ENCODE measurements at places on chromosomes 7 and 10. TPM values are rescaled to one million over a fixed set of nuclear protein-coding genes. Genes with fewer than 3 reads are reported as not detected.
A peak's percentile ranks its signal among the peaks of the same experiment; 100 is the strongest.

The IFIT1B gene
- total RNA-seq = not detected

DNA sequence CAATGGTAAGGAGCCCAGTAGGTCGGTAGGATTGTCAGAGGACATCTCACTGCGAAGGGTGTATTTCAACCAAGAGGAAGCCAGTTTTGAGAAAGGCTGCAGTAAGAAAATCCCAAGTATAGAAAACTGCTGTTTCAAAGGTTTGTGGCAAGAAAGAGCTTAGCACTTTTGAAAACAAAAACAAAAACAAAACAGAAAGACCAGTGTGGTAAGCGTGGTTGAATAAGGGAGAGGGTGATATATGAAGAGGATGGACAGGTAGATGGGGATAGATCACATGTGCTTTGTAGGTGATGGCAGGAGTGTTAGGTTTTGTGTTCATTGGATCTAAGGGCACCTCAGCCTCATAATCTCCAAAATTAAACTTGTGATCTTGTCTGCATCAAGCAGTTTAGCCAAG, 141.6 kb upstream of the WNT16 start:
- DNase-seq = no peak

GRCh38 chr10:110279407-110279986, 25.2 kb downstream of the SMNDC1 start:
- peak; percentile 57 for DNase-seq

GRCh38 chr10:63770523-63770922, 249.3 kb downstream of the REEP3 start:
- no peak for DNase-seq

DNA sequence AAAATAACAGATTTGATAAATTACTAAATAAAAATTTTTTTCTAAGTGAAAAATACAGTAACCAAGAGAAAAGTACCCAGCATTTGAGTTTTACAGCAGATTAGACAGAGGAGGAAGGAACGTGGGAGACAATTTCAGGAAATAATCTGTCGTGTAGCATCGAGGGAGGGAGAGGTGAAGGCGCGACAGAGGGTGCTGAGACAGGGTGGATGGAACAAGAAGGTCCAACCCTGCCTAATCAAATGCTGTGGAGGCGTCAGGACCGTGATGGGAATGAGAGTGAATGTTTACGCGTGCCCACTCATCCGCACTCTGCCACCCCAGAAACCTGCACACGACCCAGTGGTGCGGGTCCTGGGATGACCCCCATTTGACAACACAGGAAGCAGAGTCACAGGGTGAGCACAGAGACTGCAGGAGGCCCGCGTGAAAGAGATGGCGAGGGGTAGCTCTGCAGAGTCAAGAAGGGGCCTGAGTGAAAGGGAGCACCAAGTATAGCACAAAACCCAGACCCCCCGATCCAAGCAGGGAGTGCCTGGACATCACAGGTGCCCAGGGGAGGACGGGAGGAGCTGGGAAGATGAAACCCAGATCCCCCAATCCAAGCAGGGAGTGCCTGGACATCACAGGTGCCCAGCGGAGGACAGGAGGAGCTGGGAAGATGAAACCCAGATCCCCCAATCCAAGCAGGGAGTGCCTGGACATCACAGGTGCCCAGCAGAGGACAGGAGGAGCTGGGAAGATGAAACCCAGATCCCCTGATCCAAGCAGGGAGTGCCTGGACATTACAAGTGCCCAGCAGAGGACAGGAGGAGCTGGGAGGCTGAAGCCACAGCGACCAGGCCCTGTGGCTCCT, 558.9 kb downstream of the DNAJB6 start:
- DNase-seq = no peak

DNA sequence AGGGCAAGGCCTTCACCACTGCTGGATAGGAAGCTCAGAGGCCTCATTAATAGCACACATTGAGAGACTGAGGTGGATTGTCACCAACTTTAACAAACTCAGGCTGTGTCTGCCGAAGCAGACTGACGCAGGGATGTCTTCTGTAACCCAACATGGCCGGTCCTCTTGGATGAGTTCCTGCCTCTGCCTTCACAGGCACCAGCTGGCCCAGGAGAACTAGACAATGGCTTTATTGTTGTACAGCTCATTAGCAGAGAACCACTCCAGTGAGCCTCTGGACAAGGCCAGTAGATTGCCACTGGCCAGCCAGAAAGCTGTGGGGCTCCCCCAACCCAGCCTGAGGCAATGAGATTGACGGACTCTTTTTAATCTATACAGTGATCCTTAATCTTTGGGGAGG, 9.4 kb downstream of the NODAL start:
- DNase-seq = no peak
